ENCODE measurements at places on chromosomes 3 and 15.

GRCh38 chr15:47504624-47505256 is 212.6 kb upstream of the SEMA6D start:
- no peak for DNase-seq

- DNase-seq = no peak
Observed at GRCh38 chr3:141682007-141682406, 56.1 kb upstream of the RNF7 start.

DNA sequence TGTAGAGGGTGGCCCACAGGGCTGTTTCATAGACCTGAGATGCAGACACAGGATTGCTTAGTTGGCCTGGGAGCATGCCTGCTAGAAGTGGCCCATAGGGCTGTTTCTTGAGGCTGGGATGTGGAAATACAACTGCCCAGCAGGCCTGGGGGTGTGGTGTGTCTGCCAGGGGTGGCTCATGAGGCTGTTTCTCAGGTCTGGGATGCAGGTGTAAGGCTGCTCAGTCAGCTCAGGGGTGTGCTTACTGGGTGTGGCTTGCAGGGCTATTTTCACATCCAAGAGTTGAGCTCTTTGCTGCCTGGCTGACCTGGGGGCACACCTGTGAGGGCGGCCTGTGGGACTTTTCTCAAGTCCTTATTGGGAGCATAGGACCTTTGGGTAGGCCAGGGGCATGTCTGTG is 131.3 kb downstream of the DOCK3 start:
- DNase-seq = no peak

- DNase-seq = peak; percentile 51
Observed at GRCh38 chr3:55190331-55190730, 262.5 kb upstream of the LRTM1 start.

- no peak for DNase-seq
Observed at GRCh38 chr3:167502401-167502800, 28.6 kb upstream of the SERPINI2 start.

DNA sequence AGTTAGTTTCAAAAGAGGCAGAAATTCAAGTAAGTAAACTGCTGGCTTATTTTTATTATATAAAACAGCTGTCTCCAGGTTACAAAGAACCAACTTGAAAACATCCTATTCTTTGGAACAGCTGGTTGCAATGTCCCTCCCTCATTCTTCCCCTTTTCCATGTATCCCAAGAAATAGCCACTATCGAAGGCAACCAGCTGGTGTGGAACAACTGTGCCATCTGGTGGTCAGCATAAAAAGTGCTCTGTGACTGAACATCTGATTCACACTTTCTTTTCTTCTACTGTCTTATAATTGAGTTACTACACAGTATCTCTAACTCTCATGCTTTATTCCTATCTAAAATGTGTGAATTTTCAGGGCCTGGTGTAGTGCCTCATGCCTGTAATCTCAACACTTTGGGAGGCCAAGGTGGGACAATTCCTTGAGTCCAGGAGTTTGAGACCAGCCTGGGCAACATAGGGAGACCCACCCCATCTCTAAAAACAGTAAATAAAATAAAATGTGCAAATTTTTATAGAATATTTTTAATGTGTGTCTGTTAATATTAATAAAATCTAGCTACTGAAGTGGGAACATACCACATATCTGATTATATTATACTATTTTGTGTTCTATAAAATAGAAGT is 9.6 kb downstream of the OSBPL11 start:
- peak; percentile 77 for DNase-seq

DNA sequence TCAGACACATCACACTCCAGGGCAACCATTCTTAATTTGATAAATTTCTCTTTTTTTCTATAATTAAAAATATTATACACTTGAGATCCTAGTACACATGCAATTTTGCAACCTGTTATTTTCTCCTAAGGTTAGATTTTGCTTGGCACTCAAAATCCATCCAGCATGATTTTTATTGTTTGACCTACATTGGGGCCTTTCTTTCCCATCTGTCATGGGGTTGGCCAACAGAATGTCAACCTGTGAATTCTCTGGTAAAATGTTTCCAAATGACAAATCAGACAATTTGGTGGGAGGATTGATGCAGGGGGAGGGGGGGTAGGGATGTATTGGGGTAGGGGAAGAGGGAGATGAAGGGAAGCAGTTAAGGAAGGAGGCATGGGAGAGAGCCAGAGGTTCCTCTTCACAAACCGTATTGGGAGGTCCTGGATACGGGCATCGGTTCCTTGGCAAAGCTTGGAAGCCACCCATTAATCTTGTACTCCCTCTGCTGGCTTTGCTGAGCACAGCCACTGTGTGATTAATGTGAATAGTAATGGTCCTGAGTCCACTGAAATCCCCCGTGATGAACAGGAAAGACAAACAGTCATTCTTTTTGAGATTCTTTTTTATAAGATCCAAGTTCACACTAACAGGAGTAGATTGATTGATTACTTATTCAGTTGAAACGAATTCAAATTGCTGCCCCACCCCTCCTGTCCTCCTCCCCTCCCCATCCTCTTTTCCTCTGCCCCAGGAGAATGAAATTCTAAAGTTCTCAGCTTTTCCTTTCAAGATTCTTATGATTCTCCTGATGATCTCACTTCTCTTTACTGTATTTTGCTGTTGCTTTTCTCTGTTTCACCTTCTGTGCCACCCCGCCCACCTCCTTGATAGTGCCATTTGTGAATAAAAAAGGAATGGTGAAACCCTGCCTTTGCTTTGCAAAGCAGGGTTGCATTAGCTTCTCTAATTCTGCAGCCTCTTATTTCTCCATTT is 82.2 kb upstream of the SLC25A26 start:
- peak; percentile 83 for DNase-seq

DNA sequence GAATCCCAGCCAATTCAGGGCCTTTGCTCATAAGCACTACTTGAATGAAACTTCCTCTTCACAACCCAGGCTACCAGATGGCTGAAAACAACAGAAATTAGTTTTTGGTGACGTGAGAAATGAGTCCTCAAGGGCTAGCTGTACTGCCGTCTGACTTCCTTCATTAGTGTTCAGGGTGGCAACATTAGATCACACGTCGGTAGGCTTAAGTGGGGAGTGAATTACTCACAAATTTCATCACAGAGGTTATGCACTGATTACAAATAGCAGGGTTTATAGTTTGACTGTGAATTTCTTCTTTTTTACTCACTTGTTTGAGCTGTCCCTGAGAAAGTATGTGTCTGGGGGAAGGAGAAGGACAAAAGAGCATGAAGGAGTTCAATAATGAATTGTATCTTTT is 397.2 kb downstream of the GAP43 start:
- DNase-seq = peak; percentile 14

GRCh38 chr3:84806958-84807357 is 151.8 kb upstream of the CADM2 start:
- DNase-seq = no peak

Measured in cardiac fibroblast (primary cell).